ENCODE measurements at places on chromosomes 5 and 9.

- no peak for DNase-seq
Measured at GRCh38 chr5:170277867-170278281, 19.7 kb downstream of the LCP2 start.

- no peak for DNase-seq
Measured at GRCh38 chr5:97377582-97377981, 194.5 kb upstream of the RIOK2 start.

GRCh38 chr9:81827616-81828296 is 100.5 kb upstream of the SPATA31D4 start:
- DNase-seq = no peak

DNA sequence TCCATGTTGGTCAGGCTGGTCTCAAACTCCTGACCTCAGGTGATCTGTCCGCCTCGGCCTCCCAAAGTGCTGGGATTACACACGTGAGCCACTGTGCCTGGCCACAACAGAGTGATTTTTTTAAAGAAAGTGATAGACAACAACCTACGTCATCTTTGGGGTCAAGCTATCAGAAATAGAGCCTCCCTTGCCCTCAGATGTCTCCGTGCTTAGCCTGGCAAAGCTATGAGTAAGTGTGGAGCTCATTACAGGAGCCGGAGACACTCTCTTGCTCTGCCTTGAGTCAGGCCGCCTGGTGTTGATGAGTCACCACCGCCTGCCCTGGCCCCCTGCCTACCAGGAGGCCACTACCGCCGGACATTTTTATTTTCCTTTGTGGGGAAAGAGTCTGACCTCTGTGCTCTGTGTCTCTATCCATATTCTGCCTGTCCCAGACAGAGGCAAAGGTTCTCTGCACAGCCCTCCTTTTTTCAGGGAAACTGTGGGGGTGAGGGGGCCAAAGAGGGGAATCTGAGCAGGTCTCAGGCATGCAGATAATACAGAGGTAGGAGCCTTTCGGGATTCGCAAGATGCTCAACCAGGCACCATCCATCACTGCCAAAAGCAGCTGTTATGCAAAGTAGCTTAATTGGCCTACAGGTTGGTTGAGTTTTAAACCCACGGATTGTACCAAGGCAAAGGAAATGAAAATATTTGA is 123.7 kb upstream of the CPEB4 start:
- no peak for DNase-seq

GRCh38 chr5:179828756-179829421 is 8.2 kb downstream of the SQSTM1 start:
- no peak for DNase-seq

DNA sequence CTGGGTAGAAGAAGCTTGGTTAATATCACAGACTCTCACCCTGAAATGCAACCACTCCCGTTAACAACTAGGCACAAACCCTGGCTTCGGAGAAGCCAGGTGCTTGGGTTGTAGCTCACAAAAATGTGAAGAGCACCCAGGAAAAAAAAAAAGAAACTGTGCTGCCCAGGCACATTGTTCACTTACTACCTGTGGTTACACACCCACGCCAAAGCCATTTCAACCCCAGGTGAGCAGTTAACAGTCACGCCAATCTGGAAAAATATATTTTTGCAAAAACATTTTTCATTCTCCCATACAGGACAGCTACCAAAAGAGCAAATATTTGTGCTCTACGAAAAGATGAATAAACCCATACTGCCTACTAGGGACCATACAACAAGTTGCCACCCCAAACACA is 49.2 kb downstream of the SIL1 start:
- no peak for DNase-seq

DNA sequence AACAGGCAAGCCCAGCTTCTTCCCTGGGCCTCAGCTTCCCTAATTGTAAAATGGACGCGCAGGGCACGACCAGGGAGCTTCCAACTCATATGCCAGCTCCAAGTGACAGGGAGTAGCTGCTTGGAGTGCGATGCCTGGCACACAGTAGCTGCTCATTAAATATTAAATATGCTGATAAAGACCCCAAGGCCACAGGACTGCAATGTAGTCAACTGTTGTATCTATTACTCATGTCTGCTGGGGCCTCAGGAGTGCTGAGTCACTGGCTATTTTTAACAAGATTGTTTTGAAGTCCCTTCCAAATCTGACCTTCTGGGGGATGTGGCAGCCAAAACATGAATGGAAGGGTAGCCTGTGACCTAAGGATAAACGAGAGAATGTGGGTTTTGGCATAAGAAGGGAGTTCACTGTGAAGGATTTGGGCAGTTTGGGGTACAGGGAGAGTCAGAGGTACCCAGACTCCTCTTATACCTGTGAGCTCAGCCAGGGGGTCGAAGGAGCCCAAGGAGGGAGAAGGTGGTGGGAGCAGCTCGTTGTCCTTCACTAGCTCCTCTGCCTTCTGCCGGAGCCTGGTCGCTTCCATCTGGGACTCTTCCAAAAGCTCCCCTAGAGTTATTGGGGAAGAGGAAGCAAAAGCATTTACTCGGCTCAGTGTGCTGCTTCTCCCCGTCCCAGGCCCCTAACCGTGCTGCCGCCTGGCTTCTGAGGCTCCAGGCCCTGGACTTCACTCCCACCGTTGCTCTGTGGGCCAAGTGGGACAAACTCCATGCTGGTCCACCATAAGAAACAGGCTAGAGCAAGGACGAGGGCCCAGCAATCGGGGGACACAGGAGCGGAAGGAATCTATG is 17.5 kb downstream of the TNIP1 start:
- no peak for DNase-seq

- no peak for DNase-seq
Measured at GRCh38 chr5:72988769-72989168, 32.9 kb downstream of the FCHO2 start.

- DNase-seq = no peak
Measured at GRCh38 chr5:168975331-168975730, 325.6 kb downstream of the SLIT3 start.
